Ovary (tissue), 10 donors: ENCODE measurements at places on chromosomes 2 and 18. TPM values are rescaled to one million over a fixed set of nuclear protein-coding genes. Genes with fewer than 3 reads are reported as not detected.

GRCh38 chr2:10352361-10352760 lies 49.7 kb downstream of the HPCAL1 start:
- no peak overlapping the region for H3K4me3 ChIP-seq
- H3K36me3 ChIP-seq, result no peaks in the 10 kb centered on the region
- no peak for DNase-seq
- H3K4me1 ChIP-seq, result no peaks in the 10 kb centered on the region
- H3K27me3 ChIP-seq, result no peaks in the 10 kb centered on the region

- no peak overlapping the region for H3K4me3 ChIP-seq
- DNase-seq, result peak; percentile 82
Observed at GRCh38 chr2:64857581-64858471, 131.4 kb upstream of the SLC1A4 start.

The DES gene
- 307 TPM for total RNA-seq

The IL1RL2 gene
- not detected for total RNA-seq

DNA sequence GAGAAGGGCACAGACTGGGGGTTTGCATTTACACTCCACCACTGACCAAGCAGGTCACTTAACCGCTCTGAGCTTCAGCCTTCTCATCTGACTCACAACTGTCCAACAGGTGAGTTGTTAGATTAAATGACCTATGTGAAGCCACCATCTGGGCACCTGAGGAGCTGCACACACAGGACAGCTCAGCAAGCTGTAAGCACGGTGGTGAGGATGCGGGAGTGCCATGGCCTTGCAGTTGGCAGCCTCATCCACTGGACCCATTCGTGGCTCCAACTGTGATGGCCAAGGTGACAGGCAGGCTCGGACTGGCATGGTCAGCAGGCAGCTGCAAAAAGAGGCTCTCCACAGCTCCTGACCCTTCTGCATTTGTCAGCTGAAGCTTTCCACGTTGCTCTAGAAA lies 23.3 kb upstream of the AMMECR1L start:
- no peak for DNase-seq
- peaks cover 2% of the 10 kb centered on the region for H3K4me1 ChIP-seq
- H3K27me3 ChIP-seq, result no peaks in the 10 kb centered on the region

The VWA3B gene
- total RNA-seq, result 2.2 TPM

GRCh38 chr2:230678451-230678850 lies 34.2 kb upstream of the CAB39 start:
- no peaks in the 10 kb centered on the region for H3K27me3 ChIP-seq
- H3K4me1 ChIP-seq, result no peaks in the 10 kb centered on the region
- no peaks in the 10 kb centered on the region for H3K36me3 ChIP-seq
- H3K27ac ChIP-seq, result no peak overlapping the region
- no peak for DNase-seq

DNA sequence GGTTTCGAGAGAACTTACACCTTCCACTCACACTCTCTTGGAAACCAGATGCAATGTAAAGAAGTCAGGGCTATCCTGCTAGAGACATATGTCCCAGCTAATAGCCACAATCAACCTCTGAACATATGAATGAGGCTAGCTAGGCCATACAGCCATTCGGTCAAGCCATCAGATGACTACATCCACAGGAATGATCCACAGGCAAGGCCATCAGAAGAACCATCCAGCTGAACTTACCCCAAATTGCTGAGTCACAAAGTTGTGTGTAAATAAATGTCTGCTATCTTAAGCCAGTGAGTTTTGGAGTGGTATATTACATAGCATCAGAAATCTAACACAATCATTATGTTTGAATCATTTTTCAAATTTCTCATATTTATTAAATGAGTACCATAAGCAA lies 5.2 kb upstream of the SPAST start:
- DNase-seq, result no peak
- H3K4me3 ChIP-seq, result no peak overlapping the region
- no peak overlapping the region for H3K27ac ChIP-seq
- H3K36me3 ChIP-seq, result no peaks in the 10 kb centered on the region

The CD8B2 gene
- total RNA-seq, result not detected

DNA sequence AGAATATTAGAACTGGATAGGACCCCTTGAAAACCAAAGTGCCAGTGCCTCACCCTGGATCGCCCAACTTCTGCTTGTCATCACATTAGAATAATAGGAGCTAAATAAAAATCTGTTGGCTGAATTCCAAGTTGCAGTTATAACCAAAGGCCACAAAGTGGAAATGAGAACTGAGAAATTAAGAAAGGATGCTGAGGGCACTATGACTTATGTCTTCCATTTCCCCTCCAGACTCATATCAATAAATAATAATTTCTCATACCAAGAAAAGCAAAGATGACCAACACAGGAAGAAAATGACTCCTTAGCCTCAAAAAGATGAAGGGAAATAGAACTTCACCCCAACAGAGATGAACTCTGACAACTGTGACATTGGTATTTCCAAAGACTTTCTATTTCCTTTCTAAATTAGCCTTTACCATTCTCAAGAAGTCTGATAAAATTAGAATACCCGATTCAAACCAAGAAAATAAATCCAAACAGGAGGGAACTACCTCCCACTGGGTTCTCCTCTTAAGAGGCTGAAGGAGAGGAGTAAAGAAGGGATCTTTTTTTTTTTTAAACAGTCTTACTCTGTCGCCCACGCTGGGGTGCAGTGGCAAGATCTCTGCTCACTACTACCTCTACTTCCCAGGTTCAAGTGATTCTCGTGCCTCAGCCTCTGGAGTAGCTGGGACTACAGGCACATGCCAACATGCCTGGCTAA lies 46.5 kb upstream of the EPG5 start:
- no peak overlapping the region for H3K4me3 ChIP-seq
- DNase-seq, result no peak
- H3K27ac ChIP-seq, result no peak overlapping the region
- no peaks in the 10 kb centered on the region for H3K27me3 ChIP-seq
- H3K36me3 ChIP-seq, result no peaks in the 10 kb centered on the region

The NMS gene
- not detected for total RNA-seq

DNA sequence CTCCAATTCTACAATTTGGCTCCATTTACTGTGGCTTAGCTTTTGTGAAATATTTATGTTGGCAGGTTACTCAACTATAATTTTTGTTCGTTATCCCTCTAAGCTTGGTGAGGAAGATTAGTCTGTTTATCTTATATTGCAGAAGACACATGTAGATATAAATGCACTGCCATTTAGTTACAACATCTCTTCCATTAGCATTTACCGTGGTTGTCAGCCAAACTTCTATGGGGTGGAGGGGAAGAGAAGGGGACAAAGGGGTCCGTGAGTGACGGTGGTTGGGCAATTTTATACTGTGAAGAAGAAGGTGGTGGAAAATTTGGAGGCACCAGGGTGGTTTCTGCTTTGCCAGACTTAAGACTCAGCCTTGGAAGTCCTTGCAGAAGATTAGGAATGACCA lies 117.6 kb upstream of the CXCR4 start:
- no peak for DNase-seq
- no peak overlapping the region for H3K27ac ChIP-seq
- peaks cover 3% of the 10 kb centered on the region for H3K4me1 ChIP-seq
- no peak overlapping the region for H3K4me3 ChIP-seq
- no peaks in the 10 kb centered on the region for H3K36me3 ChIP-seq
- H3K27me3 ChIP-seq, result no peaks in the 10 kb centered on the region

GRCh38 chr2:201441409-201441808 lies 9.8 kb downstream of the TRAK2 start:
- no peak overlapping the region for H3K4me3 ChIP-seq
- no peak for DNase-seq
- H3K27me3 ChIP-seq, result no peaks in the 10 kb centered on the region

The ALLC gene
- total RNA-seq, result not detected

The PLA2R1 gene
- total RNA-seq, result 25.5 TPM

The IL36G gene
- total RNA-seq, result not detected

GRCh38 chr2:226308986-226309385 lies 490.6 kb downstream of the IRS1 start:
- H3K27ac ChIP-seq, result no peak overlapping the region
- no peaks in the 10 kb centered on the region for H3K36me3 ChIP-seq
- no peak for DNase-seq

DNA sequence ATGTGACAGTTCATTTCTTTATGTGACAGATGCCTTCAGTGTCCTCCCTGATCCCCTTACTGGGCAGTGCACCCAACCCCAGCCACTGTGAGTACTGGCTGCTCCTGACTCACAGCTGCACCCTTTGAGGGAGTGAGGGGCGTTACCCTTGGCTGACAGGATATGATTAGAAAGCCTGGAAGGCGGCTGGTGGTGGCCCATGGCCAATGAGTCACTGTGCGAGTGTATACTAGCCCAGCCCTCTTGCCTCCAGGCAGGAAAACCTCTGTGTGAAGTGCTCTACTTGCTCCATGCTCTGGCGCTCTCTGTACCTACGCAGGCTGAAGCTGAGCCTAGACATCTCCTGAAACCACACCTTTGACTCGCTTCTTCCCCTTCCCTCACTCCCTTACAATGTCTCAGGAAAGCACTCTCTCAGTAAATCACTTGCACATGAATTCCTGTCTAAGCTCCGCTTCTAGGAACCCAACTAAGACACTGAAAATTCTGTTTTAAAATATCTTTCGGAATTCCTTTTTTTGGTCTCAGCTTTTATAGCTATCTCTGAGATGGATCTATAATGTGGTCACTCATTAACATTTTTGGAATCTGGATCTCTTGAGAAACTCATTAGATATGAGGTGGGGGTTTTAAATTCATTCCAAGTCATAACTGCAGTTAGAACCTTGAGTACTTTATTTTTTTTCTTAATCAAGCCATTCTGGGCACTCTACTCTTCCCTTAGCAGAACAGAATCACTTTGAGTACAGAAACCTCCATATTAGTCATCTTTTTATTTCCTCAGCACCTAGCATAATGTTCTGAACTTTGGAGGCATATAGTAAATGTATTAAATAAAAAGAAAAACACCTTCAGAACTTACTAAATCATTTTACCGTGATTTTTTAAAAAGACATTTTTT lies 25.3 kb upstream of the STAM2 start:
- H3K27me3 ChIP-seq, result no peaks in the 10 kb centered on the region
- H3K4me3 ChIP-seq, result no peak overlapping the region
- peak; percentile 33 for DNase-seq
- no peak overlapping the region for H3K27ac ChIP-seq
- no peaks in the 10 kb centered on the region for H3K4me1 ChIP-seq

GRCh38 chr2:219020604-219021365 lies 20.5 kb downstream of the CFAP65 start:
- no peaks in the 10 kb centered on the region for H3K36me3 ChIP-seq
- H3K27ac ChIP-seq, result no peak overlapping the region
- DNase-seq, result no peak
- no peaks in the 10 kb centered on the region for H3K4me1 ChIP-seq
- H3K27me3 ChIP-seq, result no peaks in the 10 kb centered on the region

GRCh38 chr2:216865658-216866057 lies 5.8 kb upstream of the TNP1 start:
- H3K4me1 ChIP-seq, result peaks cover 2% of the 10 kb centered on the region
- H3K4me3 ChIP-seq, result no peak overlapping the region
- H3K27me3 ChIP-seq, result no peaks in the 10 kb centered on the region

GRCh38 chr2:903223-903900 lies 47.3 kb upstream of the SNTG2 start:
- H3K4me1 ChIP-seq, result no peaks in the 10 kb centered on the region
- H3K27me3 ChIP-seq, result no peaks in the 10 kb centered on the region

The WNT6 gene
- total RNA-seq, result 4.5 TPM

The LRPPRC gene
- total RNA-seq, result 73.7 TPM

DNA sequence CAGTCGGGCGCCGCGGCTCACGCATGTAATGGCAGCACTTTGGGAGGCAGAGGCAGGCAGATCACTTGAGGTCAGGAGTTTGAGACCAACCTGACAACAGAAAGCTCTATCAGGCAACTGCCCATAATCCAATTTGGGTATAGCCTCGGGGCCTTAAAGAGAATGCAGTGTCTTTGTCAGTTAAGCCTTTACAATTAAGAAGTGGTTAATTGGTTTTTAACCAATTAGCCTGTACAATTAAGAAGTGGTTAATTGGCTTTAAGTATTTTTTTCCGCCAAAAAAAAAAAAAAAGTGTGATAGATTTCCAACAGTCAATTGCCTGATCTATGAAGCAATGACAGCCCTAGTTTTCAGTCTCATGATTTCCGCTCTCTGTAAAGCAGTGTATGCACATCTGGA lies 74.6 kb upstream of the NARS1 start:
- peaks cover 2% of the 10 kb centered on the region for H3K4me1 ChIP-seq
- H3K4me3 ChIP-seq, result no peak overlapping the region
- H3K36me3 ChIP-seq, result no peaks in the 10 kb centered on the region
- DNase-seq, result no peak
- no peak overlapping the region for H3K27ac ChIP-seq
- no peaks in the 10 kb centered on the region for H3K27me3 ChIP-seq

The KCNG2 gene
- total RNA-seq, result 0.17 TPM

GRCh38 chr18:35584735-35585134 lies 3.2 kb downstream of the GALNT1 start:
- no peak overlapping the region for H3K4me3 ChIP-seq
- DNase-seq, result no peak
- no peaks in the 10 kb centered on the region for H3K27me3 ChIP-seq
- no peak overlapping the region for H3K27ac ChIP-seq

DNA sequence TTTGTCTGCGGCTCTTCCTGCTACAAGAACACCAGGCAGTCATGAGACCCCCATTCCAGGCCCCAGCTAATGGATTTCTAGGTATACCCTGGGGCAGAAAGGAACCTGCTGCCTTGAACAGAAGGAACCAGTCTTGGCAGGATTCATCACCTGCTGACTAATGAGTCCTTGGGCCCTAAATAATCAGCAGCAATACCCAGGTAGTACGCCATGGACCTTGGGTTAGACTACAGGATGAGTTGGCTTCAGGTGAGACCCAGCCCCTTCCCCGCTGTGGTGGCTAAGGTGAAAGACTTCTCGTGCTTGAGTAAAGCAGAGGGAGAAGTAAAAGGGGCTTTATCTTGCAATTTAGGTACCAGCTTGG lies 105.0 kb downstream of the SPIRE1 start:
- no peak overlapping the region for H3K4me3 ChIP-seq
- H3K4me1 ChIP-seq, result peaks cover 1% of the 10 kb centered on the region
- no peaks in the 10 kb centered on the region for H3K27me3 ChIP-seq

DNA sequence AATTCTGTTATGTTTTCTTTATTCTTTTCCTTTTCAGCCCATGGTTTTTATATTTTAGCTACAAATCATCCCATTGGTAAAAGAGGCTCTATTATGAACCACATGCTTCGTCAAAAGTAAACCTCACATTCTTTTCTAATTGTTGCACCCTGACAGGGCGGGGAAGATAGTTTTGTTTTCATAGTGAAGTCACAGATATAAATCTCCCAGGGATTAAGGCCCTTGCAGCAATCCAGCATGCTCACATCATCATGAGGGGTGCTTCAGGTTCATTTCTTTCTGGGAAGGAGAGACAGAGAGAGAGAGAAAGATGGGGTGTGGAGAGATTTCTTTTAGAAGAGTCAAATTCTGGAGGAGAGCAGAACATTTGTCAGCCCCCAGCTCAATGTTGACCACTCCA lies 124.5 kb upstream of the CDC42EP3 start:
- H3K27me3 ChIP-seq, result no peaks in the 10 kb centered on the region
- no peak overlapping the region for H3K27ac ChIP-seq
- H3K4me1 ChIP-seq, result peaks cover 11% of the 10 kb centered on the region
- no peak for DNase-seq
- H3K36me3 ChIP-seq, result no peaks in the 10 kb centered on the region

DNA sequence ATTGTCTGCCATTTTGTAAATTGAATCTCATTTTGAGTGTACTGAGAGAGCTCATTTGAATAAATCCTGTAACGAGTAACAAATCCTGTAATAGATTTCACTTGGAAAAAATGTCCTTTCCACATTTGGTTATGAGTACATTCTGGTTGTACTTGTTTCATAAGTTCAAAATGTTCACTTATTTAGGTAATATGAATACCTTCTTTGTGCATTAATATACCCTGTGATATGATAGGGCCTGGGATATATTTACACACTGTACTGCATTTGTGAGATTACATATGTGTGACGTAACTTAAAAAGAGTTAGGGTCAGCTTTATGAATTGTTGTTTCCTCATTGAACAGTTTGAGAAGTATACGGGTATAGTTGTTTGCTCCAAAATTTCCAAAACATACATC lies 16.1 kb downstream of the AGFG1 start:
- H3K36me3 ChIP-seq, result no peaks in the 10 kb centered on the region
- no peaks in the 10 kb centered on the region for H3K27me3 ChIP-seq
- no peak overlapping the region for H3K27ac ChIP-seq
- no peaks in the 10 kb centered on the region for H3K4me1 ChIP-seq
- H3K4me3 ChIP-seq, result no peak overlapping the region
